ENCODE measurements at places on chromosomes 2 and 18. TPM values are rescaled to one million over a fixed set of nuclear protein-coding genes. Genes with fewer than 3 reads are reported as not detected.

RAMP1 gene
- 168 TPM for total RNA-seq

PRKAG3 gene
- 65.4 TPM for total RNA-seq

DNA sequence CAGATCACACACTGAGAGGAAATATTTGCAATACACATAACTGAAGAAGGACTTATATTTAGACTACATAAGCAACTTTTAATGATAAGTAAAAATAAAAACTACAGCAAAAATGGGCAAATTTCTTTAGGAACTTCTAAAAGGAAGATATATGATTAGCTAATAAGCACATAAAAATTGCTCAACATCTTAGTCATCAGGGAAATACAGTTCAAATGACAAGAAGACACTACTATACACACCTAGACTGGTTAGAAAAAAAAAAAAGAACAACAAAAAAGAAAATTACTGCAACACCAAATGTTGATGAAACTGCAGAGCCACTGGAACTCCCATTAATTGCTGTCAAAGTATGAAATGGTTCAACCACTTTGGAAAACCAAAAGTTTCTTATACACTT, 1247.5 kb upstream of the ACVR2A start:
- no peak for DNase-seq

DNA sequence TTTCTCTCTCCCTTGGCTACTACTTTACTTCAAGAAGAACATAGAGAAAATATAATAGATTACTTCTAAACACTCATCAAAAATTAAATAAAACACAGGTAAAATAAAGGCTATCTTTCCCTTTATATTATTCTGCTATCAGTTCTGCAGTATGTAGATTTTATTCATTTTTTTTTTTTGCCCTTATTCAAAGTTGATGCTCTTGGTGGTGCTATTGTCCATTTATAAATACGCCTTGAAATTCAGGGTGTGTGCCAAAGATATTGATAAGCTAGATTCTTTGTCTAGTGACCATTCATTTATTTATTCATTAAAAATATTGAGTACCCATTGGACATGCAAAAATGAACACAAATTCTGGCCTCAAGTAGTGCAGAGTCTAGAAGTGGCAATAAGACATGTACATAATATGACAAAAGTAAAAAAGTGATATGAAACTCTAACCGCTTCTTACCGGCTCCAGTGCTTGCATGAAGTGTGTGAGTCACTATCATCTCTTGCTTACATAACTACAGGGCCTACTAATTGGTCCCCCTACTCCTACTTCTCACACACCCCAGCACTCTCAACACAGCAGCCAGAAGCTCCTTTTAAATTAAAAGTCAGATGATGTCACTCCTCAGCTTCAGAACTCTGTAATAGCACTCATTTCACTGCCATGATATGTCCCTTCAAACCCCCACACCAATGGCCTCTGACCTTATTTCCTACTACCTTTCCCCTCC, 208.3 kb upstream of the FANCL start:
- no peak for DNase-seq

DNA sequence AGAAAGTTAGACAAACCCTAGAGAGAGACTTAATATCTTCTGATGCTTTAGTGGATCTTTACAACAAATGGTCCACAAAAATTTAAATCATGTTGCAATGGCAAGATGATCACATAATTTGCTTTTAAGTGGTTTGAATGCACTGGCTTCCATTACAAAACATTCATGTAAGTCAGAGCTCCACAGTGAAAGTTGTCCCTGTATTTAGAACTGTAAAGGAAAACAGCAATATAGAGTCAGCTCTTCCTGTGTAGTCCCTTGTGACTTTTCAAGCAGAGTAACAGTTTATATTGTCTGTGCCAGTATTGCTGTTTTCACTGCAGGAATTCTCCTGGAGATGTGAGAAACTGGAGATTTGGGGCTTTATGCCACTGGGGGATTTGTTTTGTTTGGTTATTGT, 77.7 kb downstream of the MEIS1 start:
- DNase-seq = no peak

DNA sequence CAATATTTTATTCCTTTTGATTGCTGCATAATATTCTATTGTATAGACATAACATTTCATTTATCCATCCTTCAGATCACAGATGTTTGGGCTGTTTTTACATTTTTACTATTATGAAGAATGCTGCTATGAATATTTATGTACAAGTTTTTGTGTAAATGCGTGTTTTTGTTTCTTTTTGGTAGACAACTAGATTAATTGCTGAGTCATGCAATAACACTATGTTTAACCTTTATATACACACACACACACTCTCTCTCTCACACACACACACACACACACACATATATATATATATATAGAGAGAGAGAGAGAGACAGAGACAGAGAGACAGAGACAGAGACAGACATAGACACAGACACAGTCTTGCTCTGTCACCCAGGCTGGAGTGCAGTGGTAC, 926.9 kb downstream of the DCC start:
- DNase-seq = no peak

- no peak for DNase-seq
Observed at GRCh38 chr2:42009657-42010580, 37.9 kb upstream of the PKDCC start.

GRCh38 chr18:12933327-12933726, 14.5 kb upstream of the SEH1L start:
- DNase-seq = no peak

- DNase-seq = no peak
Observed at GRCh38 chr2:8722986-8723385, 41.1 kb downstream of the ID2 start.

DNA sequence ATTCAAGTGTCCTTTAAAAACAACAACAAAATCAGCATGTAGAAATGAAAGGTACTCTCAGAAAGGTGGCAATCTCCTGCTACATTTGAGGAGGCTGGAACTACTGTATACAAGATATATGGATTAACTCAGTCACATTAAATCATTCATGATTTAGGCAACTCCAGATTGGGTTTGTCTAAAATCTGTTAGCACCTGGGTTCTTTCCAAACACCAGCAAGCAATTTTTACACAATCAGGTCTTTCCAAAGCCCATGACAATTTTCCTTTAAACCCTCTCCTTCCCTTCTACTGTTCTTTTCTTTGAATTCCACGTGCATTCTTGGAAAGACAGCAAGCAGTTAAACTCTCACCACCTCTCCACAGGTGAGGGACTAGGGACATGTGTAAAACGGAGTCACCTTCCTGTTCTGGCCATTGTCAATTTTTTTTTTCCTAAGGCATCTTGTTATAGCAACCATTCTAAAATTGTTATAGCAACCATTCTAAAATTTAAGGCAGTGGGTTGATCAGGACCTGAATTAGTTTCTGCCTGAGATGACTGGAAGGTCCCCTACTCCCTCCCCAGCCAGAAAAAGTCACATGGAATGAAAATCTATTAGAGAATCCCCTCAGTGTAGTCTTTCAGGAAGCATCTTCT, 113.9 kb downstream of the ANKRD44 start:
- DNase-seq = no peak

DNA sequence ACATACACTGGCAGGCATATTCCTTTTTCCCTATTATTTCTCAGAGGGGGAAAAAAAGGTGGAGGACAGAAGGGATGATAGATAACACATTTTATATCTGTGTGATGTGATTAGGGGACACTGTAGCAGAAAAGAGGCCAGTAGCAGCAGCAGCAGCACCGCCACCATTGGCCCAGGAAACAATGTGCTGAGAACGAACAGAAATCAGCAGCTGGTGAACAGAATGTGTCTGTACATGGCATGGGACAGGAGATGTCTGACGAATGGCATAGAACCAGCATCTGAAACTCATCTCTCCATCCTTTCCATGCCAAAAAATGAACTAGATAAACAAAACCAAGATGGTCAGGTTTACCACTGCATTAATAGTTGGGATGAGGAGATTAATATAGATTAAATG, 936.1 kb upstream of the ACVR2A start:
- no peak for DNase-seq

DNA sequence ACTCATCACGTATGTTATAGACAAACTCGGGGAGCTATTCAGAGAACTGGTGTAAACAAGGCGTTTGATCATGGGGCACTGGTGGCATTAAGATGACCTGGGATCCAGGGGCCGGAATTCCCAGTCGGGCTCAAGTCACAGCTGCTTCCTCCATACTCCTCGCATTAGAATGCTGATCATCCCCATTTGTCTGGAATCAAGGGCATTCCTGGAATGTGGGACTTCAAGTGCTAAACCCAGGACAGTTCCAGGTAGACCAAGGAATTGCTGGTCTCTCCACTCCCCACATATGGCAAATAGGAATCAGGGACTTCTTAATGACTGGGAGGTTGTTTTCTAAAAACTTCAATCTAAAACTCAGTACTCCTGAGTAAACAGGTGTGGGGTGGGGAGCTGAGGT, 355.7 kb upstream of the RAB6C start:
- DNase-seq = no peak

GRCh38 chr2:145094370-145094769, 574.5 kb upstream of the ZEB2 start:
- DNase-seq = no peak

DNA sequence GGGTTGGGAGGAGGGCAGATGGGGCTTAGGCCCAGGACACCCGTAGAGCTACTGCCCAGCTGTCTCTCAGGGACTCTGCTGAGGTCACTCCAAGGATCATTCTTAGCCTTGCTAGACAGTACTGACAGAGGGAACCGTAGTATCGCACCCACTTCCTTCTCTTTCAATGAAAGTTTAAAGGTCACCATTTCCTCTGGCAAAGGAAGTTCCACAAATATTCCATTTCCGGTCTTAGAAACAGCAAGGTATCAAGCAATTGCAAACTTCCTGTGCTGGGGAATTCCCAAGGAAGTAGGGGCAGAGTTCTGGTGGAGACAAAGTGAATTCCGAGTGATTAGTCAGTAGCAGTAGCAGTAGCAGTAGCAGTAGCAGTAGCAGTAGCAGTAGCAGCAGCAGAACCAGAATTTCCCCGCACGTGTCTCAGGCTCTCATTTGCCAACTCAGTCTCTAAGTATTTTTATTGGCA, 24.7 kb downstream of the IL1B start:
- DNase-seq = no peak

- no peak for DNase-seq
Observed at GRCh38 chr18:35746826-35747339, 165.3 kb downstream of the GALNT1 start.

- no peak for DNase-seq
Observed at GRCh38 chr18:44729631-44730101, 49.0 kb downstream of the SETBP1 start.

DNA sequence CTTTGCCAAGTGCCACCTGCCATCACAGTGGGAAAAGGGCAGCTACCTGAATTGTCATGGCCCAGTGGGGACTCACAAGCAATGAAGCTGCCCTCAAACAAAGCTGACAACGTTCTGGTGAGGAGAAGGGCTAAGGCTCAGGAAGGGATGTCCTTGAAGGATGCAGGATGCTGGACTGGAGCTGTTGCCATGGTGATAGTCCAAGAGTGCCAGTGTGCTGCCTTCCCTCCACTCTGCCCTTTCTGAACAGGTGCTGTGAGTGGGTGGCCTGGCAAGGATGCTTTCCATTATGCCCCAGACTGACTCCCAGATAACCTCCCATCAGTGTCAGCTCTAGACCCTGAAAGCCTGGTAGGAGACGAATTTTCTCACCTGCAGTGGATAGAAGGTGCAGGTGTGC, 137.8 kb upstream of the GYPC start:
- no peak for DNase-seq

DNA sequence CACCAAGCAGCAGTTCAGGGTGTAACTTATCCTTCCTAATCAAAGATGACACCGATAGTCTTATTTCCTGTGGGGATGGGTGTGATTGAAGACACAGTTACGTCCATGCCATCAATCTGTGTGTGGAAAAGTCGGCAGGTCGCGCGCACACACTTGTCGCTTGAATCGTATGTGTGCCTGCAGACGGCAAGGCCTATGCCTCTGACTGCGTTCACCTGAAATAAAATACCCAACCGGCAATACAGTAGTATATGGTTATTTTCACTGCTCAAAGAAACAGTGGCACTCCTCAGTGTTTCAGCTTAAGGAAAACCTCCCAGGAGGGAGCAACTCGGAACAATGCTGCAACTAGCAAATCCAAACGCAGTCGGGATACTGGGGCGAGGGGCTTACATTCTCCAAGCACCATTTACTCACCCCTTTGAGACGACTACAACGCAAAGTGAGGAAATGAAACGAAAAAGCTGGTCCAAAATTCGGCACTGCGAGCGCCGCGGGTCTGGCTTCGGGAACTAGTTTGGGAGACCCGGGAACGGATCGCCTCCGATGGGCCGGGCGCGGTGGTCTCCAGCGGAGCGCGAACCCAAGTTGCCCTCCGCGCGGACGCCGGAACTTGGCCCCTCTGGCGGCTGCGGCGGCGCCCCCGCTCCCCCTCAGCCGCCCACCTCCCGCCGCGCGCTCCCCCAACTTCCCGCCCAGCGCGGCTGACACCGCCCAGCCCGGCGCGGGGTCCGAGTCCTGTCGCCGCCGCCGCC, 675 bp downstream of the PRKD3 start:
- peak; percentile 27 for DNase-seq

- DNase-seq = no peak
Observed at GRCh38 chr2:168371273-168372019, 84.6 kb upstream of the CERS6 start.

- no peak for DNase-seq
Observed at GRCh38 chr2:138274421-138275291, 226.9 kb upstream of the SPOPL start.

- DNase-seq = no peak
Observed at GRCh38 chr2:100192825-100193224, 50.4 kb upstream of the AFF3 start.

DNA sequence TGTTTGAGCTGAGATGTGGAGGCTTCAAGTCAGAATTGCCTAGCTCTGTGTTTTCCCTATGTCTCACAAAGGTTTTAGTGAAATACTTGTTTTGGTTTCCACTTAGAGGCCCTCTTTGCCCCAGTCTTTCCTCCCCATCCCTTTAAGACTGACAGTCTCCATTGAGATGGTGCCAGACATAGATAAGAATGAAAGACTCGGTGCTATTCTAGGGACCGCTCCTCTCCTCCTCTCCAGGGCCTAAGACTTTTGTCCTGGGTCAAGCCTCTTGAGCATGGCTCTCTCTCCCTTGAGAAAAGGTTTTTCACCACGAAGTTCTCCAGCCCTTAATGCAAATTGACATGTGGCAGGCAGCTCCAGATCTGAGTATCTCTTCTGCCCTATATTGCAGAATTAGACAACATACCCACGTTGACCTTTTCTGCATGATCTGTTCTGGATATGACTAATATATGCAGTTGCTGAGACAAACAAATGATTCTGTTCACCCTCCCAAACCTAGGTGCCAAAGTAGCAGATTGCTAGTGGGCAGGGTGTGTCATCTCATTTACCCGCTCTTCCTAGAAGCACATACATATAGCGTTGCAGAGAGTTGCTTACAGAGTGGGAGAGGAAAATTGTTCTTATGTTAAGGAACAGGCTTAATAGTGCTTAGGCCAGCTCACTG, 47.5 kb upstream of the ACSL3 start:
- no peak for DNase-seq

DNA sequence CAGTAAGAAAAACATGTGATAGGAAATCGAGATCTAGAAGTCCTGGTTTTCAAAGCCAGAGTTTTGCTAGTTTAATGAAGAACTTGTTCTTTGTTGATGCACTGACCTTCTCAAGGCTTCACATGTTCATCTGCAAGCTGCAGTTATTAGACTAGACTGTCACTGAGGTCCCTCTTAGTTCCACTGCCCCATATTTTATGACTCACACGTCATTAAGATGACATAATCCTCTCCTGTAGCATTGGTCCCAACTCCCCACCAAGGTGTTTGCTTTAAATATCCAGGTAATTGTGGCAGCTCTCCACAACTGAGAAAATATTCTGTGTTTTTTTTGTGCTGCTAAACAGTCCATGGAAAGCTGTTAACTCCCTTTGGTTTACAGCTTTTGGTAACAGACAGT, 149.7 kb downstream of the MREG start:
- DNase-seq = no peak
